AG20443 (cell line): ENCODE measurements at places on chromosomes 13 and 19.
A peak's percentile ranks its signal among the peaks of the same experiment; 100 is the strongest.

GRCh38 chr19:35889370-35890112 is 10.8 kb downstream of the NFKBID start:
- no peak for DNase-seq

DNA sequence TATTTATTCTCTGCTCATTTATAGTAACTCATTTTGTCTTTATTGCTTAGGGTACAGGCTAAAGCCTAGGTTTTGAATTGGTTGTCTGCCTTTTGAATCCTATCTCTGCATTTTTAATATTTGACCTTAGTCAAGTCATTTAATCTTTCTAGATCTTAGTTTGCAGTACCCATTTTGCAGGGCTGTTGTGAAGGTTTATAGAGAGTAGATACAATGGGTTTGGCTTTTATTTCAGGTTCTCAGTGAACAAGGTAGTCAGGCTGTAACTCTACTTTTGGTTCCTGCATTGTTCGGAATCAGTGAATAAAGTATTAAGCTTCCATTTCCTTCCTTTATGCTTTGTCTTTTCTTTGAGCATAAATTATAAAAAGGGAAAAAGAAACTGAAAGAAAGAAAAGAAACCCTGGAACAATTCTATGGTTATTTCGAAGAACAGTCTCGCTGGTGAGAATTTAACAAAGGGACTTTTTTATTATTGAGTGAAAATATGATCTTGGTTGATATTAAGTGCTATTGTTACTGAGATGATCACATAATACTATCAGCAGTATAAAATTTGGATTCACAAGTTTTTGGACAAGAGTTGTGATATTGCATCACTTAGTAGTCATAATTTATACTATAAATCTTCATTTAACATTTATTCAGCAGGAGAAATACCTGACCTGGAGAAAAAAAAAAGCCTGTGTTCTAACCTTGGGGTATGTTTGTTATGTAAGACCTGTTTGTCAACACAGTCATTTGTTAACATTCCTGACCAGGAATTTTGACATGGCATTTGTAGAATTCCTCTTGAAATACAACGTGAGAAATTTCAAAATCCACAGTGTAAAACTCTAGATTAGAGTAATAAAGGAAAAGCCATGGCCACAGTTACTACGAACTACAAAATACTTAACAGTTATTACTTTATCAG is 91.3 kb downstream of the ZMYM2 start:
- no peak for DNase-seq

GRCh38 chr13:41974262-41974900 is 13.5 kb upstream of the VWA8 start:
- no peak for DNase-seq

DNA sequence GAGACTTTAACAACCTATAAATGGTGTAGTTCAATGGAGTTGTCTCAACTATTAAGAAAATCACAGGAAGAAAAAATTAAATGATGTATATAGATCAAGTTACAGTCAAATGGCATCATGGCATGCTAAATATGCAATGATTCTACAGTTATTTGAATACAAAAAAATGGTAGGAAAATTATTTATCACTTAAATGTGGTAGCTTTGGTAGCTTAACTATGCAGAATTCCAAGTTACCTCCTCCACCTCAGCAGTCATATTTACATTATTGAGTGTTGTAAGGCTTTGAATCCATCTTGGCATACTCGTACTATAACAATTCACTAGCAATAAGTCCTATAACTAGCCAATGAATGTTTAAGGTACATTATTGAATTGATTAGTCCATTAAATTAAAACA is 36.8 kb downstream of the CAB39L start:
- no peak for DNase-seq

DNA sequence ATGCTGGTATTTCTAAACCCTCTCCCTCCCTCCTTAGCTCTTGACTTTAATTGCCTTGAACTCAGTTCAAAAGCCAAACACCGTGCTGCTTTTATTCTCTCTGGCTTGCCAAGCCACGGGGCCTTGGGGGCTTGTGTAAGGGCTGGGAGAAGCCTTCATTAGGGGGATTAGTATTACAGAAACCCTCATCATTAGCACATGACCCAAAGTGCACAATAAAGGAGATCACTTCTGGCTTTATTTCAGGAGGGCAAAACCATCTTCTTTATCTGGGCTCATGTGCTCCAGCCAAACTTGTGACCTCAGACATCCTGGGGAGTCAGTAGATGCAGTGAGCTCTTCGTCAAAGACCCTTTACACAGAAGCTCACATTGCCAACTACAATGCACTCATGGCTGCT is at the start of gene DCT:
DCT (minus strand) TSS at position 67 of the 400 bp plus-strand sequence. CDS start 427 bp downstream, outside the sequence.
- no peak for DNase-seq

DNA sequence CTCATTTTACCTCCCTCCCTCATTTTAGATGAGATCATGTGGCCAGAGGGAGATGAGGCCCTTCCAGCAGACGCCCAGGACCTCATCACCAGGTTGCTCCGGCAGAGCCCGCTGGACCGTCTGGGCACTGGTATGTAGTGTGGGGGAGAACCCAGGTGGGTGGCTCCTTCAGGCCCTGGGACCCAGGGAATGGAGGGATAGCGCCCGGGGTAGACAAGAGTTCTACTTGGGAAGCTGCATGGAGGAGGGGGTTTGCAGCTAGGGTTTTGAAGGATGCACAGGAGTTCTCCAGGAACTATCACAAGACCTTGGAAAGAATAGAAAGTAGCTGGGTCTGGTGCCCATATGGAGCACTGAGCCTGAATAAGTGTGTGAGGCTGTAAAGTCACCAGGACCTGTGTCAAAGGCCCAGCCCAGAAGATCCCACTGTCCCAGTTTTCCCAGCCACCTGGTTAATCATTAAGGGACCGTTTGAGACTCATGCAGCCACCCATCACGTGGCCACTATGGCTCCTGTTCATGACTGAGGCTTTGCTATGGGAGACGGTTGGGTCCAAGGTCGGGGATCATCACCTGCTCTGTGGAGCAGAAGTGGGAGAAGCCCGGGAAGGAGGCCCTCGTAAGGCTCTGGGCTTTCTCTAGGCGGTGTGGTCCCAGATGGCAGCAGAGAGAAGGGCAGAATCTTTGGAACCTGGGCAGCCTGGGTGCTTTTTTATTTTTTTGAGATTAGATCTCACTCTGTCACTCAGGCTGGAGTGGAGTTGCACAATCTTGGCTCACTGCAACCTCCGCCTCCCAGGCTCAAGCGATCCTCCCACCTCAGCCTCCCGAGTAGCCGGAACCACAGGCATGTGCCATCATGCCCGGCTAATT is 17.0 kb upstream of the PIK3R2 start:
- no peak for DNase-seq

DNA sequence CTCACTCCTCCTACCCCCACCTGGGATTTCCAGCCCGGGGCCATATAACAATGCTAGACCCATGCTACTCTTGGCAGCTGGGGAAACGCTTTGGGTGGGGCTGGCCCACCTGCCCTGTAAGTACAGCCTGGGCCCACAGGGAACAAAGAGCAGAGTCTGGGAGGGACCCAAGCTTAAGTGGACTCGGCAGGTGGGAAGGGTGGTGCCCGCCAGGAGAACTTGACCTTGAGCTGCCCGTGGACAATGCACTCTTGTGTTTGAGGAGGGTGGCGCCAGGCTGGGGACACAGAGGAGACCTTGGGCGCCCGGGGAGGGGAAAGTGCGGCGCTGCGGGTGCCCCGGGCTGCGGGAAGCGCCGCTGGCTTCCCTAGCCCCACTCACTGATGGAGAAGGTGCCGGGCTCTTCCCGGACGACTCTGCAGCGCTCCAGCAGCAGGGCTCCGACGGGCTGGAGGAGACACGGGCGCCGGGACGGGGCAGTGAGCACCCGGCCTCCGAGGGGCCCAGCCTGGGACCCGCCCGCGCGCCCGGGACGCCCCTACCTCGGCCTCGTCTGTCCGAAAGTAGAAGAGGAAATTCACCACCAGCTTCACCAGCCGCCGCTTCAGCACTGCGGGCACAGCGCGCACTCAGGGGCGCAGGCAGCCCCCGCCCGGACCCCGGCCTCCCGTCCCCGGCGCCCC is 607 bp downstream of the PLEKHJ1 start:
- no peak for DNase-seq

DNA sequence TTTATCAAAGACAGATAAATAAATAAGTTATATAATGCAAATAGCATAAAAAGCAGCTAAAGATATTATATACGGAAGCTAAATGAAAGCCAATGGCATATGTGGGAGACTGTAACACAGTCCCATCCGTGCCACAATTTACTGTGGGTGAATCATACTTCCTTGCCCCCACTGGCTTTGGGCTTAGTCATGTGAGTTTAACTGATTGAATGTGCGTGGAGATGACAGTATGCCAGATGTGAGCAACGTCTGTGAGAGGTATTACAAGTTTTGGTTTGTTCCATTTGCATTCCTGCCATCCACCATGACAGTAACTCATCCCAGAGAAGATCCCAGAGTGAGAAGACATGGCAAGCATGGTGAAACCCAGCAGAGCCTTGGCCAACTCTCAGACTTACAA is 340.0 kb downstream of the SUCLA2 start:
- DNase-seq, result peak; percentile 71

DNA sequence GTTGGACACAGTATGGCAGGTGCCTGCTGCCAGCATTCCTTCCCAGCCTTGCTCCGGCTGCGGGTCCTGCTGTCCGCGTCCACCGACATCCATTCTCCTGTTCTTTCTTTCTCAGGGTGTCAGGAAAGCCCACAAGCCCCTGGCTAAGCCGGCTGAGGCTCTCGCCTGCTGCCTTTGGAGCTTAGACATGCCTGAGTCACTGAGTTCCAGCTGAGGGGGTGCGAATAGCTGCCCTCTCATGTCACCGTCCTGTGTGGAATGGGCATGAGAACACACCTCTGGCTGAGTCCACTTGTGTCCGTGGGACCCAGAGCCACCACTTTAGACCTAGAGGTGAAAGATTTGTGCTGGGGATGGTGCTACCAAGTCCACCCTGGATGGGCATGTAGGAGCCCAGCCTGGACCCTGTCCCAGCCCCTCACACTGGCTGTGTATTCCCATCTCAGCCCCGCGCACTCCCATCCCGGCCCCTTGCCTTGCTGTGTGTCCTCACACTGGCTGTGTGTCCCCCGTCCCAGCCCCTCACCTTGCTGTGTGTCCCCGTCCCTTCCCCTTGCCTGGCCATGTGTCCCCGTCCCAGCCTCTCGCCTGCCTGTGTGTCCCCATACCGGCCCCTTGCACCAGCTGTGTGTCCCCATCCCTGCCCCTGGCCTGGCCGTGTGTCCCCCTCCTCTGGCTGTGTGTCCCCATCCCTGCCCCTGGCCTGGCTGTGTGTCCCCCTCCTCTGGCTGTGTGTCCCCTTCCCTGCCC is 24.6 kb upstream of the IRS2 start:
- DNase-seq, result no peak

DNA sequence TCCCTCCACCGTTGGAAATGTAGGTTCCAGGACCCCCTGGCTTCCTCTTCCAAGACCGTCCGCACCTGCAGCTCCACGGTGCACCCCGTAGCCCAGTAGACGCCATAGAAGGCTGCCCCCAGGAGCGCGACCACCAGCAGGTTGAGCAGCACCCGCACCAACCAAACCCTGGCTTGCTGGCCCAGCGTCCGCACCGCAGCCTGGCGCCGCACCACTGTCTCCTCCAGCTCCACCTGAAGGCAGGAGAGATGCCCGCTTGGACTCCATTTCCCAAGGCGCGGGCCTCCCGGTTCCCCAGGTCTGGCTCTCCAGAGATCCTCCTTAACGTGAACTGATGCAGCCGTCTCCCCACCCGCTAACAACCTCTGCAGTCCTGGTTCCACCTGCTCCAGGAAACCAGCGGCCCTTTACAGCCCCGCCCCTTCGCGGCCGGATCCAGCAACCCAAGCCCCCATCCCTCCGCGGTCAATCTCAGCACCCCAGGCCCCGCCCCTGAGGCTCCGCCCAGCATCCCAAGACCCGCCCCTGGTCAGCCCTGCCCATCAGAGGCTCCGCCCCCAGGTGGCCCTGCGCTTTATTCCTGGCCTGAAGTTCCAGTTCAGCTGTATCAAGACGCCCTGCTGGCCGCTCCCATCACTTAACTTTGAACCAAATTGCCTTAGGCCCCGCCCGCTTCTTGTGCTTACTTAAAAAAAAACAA is 5.0 kb upstream of the LENG1 start:
- peak; percentile 60 for DNase-seq

DNA sequence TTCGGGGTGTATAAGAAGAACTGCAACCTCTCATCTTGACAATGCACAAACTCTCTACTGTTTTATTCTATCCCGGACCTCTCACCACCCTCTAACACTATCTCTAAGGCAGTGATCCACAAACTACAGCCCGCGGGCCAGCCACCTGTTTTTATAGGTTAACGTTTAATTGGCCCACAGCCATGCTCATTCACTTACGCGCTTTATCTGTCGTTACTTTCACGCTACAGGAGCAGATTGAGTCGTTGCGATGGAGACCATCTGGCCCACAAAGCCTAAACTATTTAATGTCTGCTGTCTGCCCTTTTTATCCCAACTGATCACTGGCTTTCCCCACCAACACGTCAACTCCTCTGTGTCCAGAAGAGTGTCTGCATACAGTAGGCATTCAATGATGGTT is 158.9 kb downstream of the CACNA1A start:
- no peak for DNase-seq
